ENCODE measurements at places on chromosomes 16 and 17.

- DNase-seq: no peak
Observed at GRCh38 chr16:8087597-8088289, 502.6 kb downstream of the TMEM114 start.

GRCh38 chr16:35753559-35754390 lies 2294.4 kb downstream of the TP53TG3F start:
- DNase-seq: no peak

GRCh38 chr16:27852116-27852515 lies 211.4 kb downstream of the GSG1L start:
- DNase-seq: no peak

GRCh38 chr17:73157521-73157890 lies 7.3 kb upstream of the SSTR2 start:
- DNase-seq: no peak

- DNase-seq: no peak
Observed at GRCh38 chr17:56023851-56024250, 129.4 kb upstream of the ANKFN1 start.

- DNase-seq: peak; percentile 62
Observed at GRCh38 chr16:17471719-17472461, 1.1 kb upstream of the XYLT1 start.

GRCh38 chr17:12431188-12431587 lies 234.5 kb upstream of the MYOCD start:
- DNase-seq: no peak

- no peak for DNase-seq
Observed at GRCh38 chr17:48439875-48440505, 10.0 kb upstream of the SKAP1 start.

- DNase-seq: peak; percentile 44
Observed at GRCh38 chr16:20897253-20897897, 2.8 kb downstream of the DCUN1D3 start.

- DNase-seq: no peak
Observed at GRCh38 chr16:3675601-3676130, 21.2 kb downstream of the DNASE1 start.

DNA sequence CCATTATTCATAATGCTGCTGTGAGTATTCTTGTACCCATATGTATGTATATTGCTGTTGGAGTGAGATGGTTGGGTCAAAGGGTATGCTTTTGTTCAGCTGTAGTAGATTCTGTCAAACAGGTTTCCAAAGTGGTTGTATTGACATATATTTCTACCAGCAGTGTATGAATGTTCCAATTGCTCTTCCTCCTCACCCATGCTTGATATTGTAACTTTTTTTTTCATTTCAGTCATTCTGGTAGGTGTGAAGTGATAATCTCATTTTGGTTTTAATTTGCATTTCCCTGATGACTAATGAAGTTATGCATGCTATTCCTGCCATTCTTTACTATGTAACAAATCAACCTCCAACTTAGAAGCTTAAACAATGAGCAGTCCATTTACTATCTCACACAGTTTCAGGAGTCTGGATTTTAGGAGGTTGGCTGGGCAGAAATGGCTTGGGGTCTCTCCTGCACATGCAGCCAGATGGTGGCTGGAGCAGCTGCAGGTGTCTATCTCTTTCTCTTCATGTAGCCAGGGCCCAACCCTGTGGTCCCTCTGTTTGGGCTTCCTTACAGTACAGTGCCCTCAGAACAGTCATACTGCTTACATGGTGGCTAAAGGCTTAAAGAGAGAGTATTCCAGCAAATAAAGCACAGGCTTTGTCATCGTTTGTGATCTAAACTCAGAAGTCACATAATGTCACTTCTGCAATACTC lies 21.2 kb downstream of the ERAL1 start:
- DNase-seq: no peak

DNA sequence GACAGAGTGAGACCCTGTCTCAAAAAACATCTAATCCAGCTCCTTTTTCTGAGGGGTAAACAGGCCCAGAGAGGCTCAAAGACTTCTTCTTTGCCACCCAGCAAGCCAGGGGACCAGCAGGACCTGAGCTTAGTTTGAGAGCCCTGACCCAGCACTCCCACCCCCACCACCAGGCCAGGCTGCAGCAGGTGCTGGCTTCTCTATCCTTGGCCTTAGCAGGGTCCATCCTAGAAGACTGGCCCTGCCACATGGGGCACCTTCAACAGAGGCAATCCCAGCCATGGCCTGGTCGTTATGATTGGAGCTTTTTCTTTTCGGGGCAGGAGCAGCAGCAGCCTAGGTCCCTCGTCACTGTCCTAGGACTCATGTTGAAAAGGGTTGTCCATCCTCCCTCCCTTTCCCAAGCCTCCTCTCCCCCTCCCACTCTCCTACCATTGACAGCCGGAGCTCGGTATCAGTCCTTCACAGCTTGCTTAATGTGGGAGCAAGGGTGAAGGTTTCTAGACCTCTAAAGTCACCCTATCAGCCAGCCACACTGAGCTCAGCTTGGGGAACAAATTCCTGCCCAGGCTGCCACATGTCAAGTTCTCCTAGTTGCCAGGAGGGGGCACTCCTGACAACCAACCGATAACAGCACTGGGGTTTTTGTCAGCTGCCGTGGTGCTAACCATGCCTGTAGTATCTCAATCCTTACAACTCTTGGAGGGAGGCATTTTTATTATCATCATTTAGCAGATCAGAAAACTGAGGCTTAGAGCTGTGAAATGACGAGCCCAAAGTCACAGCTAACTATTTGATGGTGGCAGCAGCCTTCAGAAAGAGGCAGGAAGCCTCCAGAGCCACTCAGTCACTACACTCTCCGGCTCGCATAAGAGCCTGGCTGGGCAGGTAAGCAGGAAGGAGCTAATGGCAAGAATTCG lies 11.2 kb downstream of the MRPL27 start:
- DNase-seq: peak; percentile 67

DNA sequence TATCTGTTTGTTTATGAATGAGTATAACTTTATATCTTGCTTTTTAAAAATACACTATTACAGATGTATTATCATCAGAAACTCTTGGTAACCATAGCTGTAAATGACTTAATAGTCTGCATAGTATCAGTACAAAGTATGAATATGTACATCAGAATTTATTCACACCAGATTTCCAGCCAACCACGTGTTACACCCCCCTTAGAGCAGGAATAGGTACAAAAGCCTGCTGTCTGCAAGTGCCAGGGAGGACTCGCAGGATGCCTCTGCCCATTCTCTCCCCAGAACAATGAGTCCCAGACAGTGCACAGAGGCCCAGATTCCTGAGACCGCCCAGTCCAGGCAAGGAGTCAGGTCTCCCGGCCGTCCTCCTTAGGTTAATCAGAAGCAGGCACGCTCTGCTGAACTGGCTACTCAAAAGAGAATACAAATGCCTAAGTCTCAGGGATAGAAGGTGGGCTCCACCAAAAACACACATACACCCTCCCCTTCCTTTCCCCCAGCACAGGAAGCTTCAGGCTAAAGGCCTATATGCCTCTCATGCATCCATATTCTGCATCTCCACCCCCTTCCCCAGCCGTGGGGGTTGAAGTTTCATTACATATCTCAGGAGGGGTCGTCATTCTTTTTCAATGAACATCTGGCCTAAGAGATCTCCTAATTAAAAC lies 159.1 kb upstream of the CDH11 start:
- DNase-seq: no peak

DNA sequence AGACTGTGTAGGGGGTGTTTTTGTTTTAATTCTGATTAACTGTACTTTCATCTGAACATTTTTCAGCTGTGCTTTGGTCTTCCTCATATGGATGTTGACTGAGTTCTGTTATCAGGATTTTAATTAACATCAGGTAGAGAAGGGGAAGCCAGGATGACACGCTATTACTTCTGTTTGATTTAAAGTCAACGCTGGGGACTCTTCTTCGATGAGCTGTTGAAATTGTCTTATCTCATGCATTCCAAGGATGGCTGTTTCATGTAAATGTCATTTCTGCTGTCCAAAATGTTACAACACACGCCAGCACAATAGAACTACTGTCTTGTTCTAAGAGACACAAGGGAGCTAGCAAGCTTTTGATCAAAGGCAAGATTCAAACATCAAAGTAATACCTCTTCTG lies 263.3 kb upstream of the CDH5 start:
- DNase-seq: peak; percentile 14

GRCh38 chr17:58276423-58276822 lies 4.3 kb downstream of the MPO start:
- DNase-seq: no peak

DNA sequence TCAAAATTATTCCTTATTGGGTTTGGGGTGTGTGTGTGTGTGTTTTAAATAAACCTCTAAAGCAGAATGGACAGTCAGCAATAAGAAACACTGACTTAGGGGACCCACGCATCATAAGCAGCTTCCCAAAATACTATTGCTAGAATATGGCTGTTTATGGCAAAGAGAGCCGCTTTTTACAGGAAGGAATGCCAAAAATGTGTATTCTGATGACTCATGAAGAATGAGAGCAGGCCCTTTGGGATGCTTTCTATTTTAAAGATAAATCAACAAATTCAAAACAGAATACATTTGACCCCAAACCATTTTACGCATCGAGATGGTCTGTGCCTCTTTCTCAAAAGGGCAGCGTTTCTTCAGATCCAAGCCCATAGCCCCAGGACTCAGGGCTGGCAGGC lies 37.5 kb downstream of the ARHGAP17 start:
- DNase-seq: peak; percentile 92

DNA sequence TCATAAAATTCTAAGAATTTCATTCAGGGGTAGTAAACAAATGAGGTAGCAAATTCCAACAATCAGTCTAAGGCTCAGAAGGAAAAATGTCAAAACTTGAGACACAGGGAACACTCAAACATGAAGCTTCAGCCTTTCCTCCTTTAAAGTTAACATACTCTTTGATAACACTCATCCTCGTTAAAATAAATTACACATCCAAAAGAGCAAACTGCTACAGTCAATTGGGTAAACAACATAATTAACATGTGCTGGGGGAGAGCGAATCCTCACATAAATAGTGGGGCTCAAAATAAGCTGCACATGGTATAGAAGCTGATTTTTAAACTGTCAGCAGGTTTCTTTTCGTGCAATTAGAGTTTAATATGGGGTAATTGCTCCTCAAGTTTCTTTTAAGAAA lies 12.9 kb downstream of the GRB2 start:
- no peak for DNase-seq

DNA sequence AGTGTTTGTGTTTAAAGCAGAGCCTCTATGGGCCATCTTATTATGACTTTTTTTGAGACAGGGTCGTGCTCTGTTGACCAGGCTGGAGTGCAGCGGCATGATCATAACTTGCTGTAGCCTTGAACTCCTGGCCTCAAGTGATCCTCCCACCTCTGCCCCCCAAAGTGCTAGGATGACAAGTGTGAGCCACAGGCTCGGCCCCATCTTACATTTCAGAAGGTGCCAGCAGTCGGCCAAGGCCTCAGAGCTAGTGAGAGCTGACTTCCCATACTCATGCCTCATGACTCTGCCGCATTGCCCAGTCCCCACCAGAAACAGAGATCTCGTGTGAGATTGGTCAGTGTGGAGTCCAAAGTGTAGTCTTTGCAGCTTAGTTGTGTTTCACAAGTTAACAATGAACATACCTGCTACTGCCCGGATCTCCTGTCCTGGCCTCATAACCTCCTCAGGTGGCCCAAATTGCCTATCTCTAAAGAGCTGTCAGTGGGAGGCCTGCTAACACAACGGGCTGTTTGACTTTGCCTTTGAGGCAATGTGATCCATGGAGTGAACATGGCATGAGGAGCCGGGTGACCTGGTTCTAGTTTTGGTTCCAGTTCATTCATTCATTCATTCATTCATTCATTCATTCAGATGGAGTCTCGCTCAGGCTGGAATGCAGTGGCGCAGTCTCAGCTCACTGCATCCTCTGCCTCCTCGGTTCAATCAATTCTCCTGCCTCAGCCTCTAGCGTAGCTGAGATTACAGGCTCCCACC lies 13.7 kb downstream of the MINK1 start:
- no peak for DNase-seq

GRCh38 chr17:31693433-31694220 lies 165.4 kb downstream of the COPRS start:
- DNase-seq: no peak

GRCh38 chr16:84672276-84673202 lies 24.2 kb downstream of the KLHL36 start:
- peak; percentile 69 for DNase-seq

- DNase-seq: no peak
Observed at GRCh38 chr16:51522902-51523301, 371.8 kb upstream of the SALL1 start.

GRCh38 chr16:14399378-14400284 lies 230.4 kb downstream of the PARN start:
- peak; percentile 74 for DNase-seq

- DNase-seq: no peak
Observed at GRCh38 chr17:80558046-80558445, 13.4 kb downstream of the RPTOR start.

DNA sequence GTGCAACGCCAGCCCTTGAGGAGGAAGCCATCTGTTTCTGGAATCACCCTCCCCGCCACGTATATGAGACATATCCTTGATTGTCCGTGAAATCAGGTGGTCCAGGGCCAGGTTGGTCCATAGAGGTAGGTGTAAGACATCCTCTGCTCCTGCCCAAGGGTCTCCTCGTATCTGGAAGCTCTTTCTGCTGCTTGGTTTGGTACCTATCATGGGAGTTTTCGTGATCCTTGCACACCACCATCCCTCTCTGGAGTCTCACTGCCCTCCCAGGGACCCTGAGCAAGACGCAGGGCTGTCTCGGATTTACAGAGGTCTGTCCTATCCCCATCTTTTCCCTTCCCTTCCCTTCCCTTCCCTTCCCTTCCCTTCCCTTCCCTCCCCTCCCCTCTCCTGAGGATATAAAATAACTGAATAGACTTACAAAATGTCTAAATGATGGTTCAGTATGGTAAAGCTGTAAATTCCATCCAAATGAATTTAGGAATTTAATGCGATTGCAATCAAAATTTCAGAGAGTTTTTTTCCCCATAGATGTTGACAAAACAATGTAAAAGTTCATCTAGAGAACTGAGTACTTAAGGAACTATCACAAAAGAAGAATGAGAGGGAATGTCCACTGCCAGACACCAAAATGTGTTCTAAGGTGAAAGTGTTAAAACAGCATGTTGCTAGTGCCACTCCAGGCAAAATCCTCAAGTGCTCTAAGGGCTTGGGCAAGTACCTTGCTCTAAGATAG lies 2.0 kb upstream of the CCDC42 start:
- DNase-seq: peak; percentile 37

DNA sequence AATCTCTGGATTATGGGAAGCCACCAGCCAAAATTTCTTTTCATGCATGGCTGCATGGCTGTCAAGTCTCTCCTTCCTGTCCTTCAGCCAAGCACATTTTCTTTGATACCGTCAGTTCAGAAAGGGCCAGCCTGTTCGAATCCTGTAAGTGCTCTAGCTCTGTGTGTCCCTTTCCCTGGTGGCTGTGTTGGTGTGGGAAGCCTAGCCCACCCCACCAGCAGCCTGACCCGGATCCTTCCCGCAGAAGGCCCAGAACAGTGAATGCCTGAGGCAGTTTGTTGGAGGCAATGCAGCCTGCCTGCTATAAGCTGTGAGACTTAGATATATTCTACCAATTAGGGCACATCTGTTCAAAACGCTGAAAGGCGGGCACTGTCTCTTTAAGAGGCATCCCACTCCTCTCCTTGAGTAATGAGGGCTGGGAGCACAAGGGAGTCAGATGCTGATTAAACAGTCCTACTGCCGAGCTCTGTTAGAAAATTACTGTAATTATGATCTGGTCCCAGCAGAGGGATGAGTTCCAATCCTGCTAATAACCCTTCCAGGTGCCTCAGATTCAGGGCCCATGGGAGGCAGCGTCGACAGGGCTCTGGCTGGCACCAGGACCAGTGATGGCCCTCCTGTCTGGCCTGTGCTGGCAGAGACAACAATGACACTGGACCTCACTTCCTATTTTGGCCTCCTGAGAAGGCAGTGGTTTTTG lies 18.4 kb downstream of the SNX11 start:
- DNase-seq: no peak
